ENCODE measurements at places on chromosomes 16 and 17. TPM values are rescaled to one million over a fixed set of nuclear protein-coding genes. Genes with fewer than 3 reads are reported as not detected.
A peak's percentile ranks its signal among the peaks of the same experiment; 100 is the strongest.

TP53TG3D gene
- total RNA-seq: not detected

DNA sequence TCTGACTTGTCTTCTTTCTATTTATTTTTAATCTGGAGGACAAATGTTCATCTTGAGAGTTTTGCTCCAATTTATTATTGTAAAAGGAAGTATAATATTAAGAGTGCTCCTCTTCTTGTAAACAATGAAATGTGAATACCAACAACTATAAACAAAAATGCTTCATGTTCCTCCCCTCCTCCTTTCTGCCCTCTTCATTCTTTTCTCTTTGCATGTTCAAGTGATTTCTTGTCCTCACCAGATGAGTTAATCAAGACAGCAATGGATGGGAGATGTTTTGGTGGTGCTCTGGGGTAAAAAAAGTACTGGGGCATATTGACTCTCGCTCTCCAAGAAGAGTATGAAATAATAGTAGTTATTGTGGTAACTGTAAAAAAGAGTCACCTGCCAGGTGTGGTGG is 24.3 kb downstream of the ITGB3 start:
- H3K4me3 ChIP-seq: no peak overlapping the region
- H3K36me3 ChIP-seq: no peaks in the 10 kb centered on the region
- H3K4me1 ChIP-seq: peaks cover 14% of the 10 kb centered on the region
- no peak overlapping the region for H3K27ac ChIP-seq
- DNase-seq: no peak

PIMREG gene
- 15.4 TPM for total RNA-seq

DNA sequence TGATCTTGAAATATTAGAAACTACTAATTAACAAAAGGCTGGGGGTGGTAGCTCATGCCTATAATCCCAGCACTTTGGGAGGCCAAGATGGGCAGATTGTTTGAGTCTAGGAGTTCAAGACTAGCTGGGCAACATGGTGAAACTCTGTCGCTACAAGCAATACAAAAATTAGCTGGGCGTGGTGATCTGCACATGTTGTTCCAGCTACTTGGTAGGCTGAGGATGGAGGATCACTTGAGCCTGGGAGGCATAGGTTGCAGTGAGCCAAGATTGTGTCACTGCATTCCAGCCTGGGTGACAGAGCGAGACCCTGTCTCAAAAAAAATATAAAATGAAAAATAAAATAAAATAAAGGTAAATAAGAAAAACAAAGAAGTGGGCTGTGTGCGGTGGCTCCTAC is 66.6 kb downstream of the ARSG start:
- no peaks in the 10 kb centered on the region for H3K4me1 ChIP-seq
- H3K36me3 ChIP-seq: no peaks in the 10 kb centered on the region
- H3K27ac ChIP-seq: no peak overlapping the region
- H3K27me3 ChIP-seq: no peaks in the 10 kb centered on the region
- H3K4me3 ChIP-seq: no peak overlapping the region
- DNase-seq: no peak

ATAD5 gene
- 14.0 TPM for total RNA-seq

GRCh38 chr17:33664116-33664840 is 371.2 kb upstream of the ASIC2 start:
- no peak overlapping the region for H3K4me3 ChIP-seq
- no peak for DNase-seq
- no peak overlapping the region for H3K27ac ChIP-seq
- no peaks in the 10 kb centered on the region for H3K4me1 ChIP-seq
- H3K27me3 ChIP-seq: no peaks in the 10 kb centered on the region
- H3K36me3 ChIP-seq: no peaks in the 10 kb centered on the region

DNA sequence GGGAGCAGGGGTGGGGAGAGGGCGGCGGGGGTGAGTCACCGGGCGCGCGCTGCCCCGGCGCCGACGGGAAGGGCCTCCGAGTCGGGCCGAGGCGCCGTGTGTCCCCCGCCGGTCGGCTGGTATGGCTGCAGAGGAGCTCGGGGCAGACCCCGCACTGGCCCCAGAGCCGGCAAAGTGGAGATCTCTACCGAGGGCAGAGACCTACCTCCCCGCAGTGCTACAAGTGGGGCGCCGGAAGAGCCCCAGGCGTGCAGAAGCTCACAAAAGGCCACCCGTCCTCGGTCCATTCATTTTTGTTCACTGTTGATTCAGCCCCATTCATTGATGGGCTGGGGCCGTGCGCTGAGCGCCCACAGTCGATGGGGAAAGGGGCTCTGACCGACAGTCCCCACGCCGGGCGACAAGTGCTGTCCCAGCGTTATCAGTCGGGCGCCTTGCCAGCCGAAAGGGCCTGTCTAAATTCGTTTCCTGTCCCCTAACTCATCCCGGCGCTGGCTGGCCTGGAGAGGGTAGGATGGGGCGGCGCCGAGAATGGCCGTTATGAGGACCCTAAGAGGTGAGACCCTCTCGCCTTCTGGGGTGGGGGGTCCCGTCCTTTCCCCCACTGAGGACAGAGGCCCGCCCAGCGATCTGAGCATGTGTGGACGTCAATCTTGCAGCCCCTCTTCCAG is 709 bp upstream of the ENO3 start:
- H3K4me3 ChIP-seq: peak overlapping the region; percentile 69
- peak overlapping the region; percentile 92 for H3K27ac ChIP-seq
- peaks cover 35% of the 10 kb centered on the region for H3K4me1 ChIP-seq
- no peak for DNase-seq
- H3K27me3 ChIP-seq: no peaks in the 10 kb centered on the region

DNA sequence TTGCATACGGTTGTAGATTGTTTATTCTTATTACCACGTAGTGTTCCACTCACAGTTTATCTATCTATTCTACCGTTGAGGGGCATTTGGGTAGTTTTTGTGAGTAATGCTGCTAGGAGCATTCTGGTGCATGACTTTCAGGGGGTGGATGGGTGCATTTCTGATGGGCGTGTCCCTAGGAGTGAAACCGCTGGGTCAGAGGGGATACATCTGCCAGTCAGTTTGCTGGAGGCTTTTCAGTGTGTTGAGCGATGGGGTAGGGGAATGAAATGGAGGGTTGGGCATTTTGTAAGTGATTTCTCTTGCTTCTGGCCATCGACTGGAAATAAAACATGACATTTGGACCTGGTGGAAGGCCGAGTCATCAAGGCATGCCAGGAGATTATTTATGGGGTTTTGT is 17.0 kb upstream of the IRX3 start:
- no peak overlapping the region for H3K4me3 ChIP-seq
- peaks cover 33% of the 10 kb centered on the region for H3K27me3 ChIP-seq
- peaks cover 2% of the 10 kb centered on the region for H3K4me1 ChIP-seq
- no peak for DNase-seq
- H3K36me3 ChIP-seq: no peaks in the 10 kb centered on the region
